Hypothalamus (tissue), 51 donors: ENCODE measurements at places on chromosomes 3 and 15.

DNA sequence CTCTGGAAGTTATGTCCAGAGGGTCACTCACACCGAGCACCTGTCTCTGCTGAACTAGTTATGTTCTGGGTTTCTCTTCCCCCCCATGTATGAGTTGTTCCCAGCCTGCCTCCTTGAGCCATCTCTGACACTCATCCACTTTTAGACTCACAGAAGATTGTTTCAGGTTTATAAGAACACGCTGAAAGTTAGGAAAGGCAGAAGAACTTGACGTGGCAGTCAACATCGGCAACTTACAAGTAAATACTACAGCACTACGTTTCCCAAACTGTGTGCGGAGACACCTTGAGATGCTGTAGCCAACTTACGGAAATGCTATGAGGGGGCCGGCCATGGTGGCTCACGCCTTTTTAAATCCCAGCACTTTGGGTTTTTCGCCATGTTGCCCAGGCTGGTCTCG lies 318.0 kb downstream of the ZNF621 start:
- no peak for DNase-seq

GRCh38 chr3:188400494-188401243 lies 246.7 kb downstream of the LPP start:
- no peak for DNase-seq

- no peak for DNase-seq
These were observed 134.6 kb downstream of the LRRC28 start for GRCh38 chr15:99385865-99386264.

DNA sequence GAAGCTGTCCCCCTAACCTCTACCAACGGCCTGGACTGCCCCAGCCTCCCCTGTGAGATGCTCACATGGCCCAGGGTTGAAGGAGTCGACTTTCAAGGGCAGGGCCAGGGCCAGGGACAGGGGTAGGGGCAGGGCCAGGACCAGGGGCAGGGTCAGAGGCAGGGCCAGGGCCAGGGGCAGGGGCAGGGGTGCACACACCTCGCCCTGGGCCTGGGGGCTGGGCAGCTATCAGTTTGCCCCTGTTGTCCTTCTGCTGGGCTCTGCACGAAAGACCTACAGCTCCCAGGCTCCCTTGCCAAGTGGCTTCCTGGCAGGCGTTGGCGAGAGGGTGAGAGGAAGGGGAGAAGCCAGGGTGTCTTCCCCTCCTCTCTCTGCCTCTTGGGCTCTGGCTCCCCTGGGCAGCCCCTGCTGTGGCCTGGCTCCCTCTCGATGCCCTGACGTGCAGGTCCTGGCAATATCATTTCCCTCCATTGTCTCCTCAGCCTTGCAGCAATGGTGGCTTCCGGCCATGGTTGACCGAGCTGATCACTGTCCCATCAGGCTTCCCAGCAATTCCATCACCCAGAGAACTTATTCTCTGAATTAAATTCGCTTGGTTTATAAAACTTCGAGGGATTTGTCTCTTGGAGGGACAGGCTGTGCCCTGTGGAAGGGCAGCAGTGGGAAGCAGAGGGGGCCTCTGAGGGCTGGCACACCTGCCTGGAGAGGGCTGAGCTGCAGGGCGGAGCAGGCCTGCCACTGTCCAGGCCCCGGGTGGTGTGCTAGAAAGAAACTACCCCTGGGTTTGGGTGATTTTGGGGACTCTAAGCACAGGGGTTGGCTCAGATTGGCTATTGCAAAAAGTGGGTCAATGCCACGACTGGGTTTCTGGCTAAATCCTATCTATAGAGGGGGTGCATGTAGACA lies 13.9 kb downstream of the PRR23E start:
- no peak for DNase-seq

DNA sequence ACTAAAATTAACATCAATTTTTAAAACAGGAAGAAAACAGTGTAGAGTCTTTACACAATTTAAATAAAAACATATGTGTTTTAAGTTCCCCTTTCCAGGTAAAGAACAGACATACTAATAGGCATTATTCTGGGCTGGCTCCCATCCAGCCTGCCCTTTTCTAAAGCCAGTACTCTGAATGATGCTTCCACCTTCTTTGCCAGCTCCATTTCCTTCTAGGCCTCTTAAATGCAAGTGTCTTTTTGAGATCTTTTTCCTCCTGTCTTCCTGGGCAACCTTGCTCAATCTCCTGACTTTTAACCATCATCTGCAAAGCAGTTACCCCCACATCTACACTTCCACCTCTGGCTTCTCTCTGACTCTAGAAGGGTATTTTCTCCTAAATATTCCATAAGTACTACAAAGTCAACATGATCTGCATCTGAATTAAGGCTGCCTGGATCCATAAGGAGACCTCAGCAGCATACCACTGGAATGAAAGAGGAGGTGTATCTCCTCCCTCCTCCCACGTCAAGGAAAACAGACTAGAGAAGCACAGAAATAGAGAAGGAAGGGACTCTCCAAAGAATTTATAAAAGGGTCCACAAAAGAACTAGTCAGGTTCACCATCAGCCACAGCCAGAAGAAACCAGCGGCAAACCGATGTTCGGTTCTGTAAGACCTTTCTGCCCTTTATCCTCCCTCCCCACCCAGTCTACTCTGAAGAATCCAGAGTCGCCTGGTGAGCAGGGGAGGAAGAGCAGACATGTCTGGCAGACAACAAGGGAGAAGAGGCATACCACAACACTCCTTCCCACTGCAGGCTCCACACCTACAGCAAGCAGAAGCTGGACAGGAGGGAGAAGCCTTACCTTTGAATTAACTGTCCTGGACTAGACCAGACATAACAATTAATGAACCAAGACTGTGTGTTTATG lies 47.1 kb downstream of the GOLIM4 start:
- no peak for DNase-seq

GRCh38 chr3:152942366-152942765 lies 107.4 kb downstream of the P2RY1 start:
- no peak for DNase-seq

DNA sequence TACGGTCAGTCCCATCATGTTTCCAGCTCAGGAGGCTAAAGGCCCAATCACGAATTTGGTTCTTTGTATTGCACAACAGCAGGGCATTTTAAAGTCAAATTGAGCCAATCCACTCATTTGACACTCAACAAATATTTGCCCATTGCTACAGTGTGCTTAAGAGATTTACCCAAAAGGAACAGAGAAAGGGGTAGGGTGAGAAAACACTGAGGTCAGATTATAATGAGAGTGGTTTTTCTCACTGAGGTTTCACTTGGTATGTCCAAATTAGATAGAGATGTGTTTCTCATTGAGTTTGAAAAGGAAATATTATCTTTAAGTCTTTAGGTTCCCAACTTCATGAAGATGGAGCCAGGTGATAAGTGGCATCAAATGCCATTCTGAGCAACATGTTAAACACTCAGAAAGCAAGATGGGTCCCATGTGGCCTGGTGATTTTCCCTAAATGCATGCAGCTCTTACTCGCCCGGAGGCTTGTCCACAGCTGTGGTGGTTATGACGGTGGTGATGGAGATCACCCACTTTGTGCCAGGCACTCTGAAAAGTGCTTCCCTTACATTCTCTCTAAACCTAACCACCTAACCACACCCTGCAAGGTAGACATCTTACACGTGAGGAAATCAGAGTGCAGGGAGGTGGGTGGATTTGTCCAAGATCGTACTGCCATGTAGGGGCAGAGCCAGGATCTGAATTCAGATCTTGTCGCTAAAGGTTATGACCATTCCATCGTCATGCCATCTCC lies 31.2 kb upstream of the USP3 start:
- no peak for DNase-seq

- DNase-seq = no peak
These were observed 104.3 kb upstream of the PLXNA1 start for GRCh38 chr3:126878664-126879063.

DNA sequence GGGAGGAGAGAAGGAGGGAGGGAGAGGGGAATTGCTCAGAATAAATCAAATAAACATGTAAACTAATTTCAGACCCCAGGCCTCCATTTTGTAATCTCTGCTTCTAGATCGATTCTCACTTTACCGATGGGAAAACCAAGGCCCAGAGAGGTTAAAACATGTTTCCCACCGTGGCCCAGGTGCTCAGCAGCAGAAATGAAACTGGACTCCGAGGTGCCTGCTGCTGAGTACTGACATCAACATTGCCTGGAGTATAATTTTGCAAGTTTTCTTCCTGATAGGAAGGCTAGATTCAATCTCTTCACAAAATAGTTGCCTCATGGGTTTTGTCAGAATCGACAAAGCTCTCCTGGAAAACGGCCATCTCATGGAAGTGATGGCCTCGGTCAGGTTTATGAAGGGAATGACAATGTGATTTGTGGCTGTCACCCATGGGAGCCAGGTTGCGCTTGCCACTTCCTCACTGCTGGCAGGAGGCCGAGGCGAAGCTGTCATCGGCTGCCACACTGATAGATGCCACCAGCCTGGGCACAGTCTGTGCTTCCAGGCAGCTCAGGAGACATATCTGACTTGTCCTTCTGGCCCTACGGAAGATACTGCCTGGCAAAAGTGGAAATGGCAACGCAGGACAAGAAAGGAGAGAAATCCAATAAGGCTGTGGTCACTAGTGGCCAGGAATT lies 133.1 kb upstream of the LRRN1 start:
- DNase-seq = no peak

GRCh38 chr3:170689296-170689829 lies 103.5 kb upstream of the SLC7A14 start:
- no peak for DNase-seq

DNA sequence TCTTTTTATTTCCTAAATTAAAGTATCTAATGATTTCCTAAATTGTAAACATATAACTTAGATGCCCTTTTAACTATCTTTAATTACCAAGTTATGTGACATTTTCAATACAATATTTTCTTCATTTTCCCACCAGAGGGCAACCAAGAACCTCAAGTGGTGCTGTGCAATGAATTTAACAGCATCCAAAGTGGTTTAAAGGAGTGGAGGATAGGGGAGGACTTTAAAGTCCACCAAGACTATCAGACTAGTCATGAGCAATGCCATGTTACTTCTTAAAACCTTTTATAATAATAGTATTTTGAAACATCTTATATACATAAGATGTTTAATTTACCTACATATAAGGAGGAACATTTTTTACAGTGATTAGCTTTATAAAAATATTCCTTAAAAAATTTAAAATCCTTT lies 74.4 kb downstream of the DLG1 start:
- no peak for DNase-seq

- no peak for DNase-seq
These were observed 286.9 kb upstream of the TBL1XR1 start for GRCh38 chr3:177484206-177484605.

- DNase-seq = no peak
These were observed 87.9 kb downstream of the LPP start for GRCh38 chr3:188241883-188242282.

DNA sequence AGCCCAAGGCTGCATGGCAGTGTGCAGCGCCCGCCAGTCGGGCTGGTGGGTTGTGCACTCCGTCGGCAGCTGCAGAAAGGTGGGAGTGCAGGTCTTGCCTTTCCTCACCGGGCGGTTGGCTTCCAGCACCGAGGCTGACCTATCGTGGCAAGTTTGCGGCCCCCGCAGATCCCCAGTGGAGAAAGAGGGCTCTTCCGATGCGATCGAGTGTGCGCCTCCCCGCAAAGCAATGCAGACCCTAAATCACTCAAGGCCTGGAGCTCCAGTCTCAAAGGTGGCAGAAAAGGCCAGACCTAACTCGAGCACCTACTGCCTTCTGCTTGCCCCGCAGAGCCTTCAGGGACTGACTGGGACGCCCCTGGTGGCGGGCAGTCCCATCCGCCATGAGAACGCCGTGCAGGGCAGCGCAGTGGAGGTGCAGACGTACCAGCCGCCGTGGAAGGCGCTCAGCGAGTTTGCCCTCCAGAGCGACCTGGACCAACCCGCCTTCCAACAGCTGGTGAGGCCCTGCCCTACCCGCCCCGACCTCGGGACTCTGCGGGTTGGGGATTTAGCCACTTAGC lies 4.3 kb downstream of the ISL2 start:
- DNase-seq = no peak

- DNase-seq = no peak
These were observed 30.8 kb downstream of the PLS1 start for GRCh38 chr3:142626971-142627370.

GRCh38 chr3:81601707-81602305 lies 159.6 kb downstream of the GBE1 start:
- no peak for DNase-seq
